ENCODE measurements at places on chromosomes 2 and 18.

DNA sequence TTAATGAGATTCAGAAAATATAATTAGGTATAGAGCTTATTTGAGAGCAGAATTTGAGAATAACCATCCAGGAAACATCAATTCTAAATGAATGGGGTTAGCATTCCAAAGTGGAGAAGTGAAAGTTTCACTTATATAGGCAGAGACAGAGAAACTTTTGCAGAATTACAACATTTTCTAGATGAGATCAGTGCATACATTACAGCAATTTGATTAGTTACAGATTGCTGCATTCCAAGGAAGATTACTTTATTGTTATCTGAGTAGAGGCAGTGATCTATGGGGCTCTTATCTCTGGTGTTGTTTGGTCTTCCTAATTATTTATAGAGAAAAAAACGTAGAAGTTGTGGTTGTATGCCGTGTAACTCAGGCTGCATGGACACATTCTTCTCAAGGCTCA, 373.8 kb upstream of the SYT4 start:
- DNase-seq = no peak

GRCh38 chr2:65487404-65487803, 55.0 kb upstream of the SPRED2 start:
- no peak for DNase-seq

DNA sequence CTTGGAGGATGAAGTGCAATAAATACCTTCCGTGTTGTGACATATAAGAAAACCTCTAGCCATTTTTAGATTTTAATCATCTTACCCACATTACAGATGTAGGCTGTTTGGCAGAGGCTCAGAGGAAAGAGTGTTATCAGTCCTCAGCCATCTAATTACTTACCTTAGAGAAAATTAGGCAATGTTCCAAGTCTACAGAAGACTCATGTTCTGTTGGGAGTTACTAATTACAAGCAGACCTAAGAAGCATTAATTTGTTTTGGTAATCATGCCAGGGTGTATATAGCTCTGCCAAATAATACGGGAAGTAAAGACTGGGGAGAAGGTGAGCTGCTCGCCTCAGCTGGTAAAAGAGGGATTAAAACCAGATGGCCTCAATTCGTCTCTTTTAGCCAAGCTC, 125.8 kb upstream of the PGAP1 start:
- no peak for DNase-seq

DNA sequence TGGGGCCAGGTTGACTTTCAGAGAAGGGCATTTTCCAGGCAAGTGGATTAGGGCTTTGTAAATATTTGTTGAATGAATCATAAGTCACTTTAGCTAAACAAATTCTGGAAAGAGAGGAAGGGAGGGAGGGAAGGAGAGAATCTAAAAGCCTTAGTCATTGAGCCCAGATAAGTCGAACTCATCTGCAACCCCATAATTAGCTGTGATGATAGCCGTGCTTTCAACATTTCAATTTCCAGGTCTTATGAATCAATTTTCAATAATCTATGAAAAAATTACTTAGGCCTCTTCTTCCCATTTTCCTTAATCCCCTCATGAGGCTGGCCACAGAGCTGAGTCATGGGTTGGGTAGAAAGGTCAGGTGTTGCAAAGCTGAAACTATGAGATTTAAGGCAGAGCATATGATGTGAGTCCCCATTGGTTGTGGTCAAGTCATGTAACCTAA, 111.9 kb upstream of the MAPRE2 start:
- peak; percentile 51 for DNase-seq

GRCh38 chr2:85601771-85602475, 575 bp downstream of the TMEM150A start:
- DNase-seq = peak; percentile 60

- peak; percentile 15 for DNase-seq
Measured at GRCh38 chr2:113104054-113104611, 23.3 kb upstream of the IL1RN start.

DNA sequence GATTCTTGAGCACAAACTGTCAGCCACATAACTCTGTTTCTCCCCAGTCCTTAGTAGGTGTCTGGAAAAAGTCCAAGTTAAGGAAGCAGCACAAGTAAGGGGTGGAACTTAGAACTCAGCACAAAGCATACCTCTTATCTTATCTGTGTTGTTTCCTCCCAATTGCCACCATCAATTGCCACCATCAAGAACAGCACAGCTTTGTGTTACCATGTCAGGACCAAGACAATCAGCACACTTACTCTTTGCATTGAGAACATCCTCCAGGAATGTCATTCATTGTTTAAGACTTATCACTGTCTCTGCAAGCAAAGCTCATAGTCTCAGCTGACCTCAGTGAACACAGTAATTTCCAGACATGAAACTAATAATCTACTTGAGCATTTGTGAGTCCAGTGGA, 212.7 kb upstream of the FSHR start:
- DNase-seq = no peak

DNA sequence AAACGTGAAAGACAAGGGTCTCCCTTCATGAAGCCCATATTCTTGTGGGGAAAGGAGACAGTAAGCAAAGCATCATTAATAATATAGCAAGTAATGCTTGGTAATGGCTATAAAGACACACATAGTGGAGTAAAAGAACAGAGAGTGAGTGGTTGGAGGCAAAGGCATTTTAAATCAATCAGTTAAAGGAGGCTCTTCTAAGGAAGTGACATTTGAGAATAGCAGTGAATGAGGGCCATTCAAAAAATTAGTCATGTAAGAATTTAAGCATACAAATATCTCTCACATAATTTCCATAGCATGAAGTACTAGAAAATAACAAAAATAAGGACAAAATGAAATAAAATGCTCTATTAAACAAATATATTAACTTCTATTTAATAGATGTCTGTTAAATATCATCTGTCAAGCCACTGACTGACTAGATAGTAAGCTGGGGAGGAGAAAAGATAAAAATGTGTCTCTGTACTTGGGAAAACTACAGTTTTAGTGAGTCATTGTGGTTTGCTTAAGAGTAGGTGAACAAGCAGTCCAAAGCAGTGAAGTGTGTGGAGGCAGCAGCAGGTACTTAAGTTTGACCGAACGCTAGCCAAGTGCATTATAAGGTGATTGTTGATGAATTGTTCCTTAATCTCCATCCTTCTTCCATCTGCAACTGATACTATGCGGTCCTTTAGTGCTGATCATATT, 160.1 kb downstream of the PARD3B start:
- no peak for DNase-seq

- DNase-seq = no peak
Measured at GRCh38 chr2:98759827-98760625, 29.1 kb upstream of the MGAT4A start.

DNA sequence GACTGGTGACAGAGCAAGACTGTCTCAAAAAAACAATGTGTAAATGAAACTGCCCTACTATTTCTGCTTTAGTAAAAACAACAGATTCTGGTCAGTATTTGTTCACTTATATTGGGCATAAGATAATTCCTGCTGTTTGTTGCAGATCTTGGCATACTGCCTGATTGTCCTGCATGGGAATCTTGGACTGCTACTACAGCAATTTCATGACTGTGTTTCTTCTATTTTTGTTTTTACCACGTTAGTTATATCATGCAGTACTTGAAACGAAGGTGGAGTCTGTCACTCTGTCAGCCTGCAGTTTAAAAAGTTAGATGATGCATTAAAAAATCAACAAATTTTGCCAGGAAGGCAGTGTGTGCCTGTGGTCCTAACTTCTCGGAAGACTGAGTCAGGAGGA, 14.2 kb upstream of the CLASP1 start:
- DNase-seq = no peak

GRCh38 chr18:59049721-59050660, 89.7 kb upstream of the SEC11C start:
- no peak for DNase-seq

GRCh38 chr2:224946895-224947294, 95.4 kb downstream of the DOCK10 start:
- peak; percentile 81 for DNase-seq

GRCh38 chr18:44051026-44051425, 629.7 kb upstream of the SETBP1 start:
- DNase-seq = no peak

DNA sequence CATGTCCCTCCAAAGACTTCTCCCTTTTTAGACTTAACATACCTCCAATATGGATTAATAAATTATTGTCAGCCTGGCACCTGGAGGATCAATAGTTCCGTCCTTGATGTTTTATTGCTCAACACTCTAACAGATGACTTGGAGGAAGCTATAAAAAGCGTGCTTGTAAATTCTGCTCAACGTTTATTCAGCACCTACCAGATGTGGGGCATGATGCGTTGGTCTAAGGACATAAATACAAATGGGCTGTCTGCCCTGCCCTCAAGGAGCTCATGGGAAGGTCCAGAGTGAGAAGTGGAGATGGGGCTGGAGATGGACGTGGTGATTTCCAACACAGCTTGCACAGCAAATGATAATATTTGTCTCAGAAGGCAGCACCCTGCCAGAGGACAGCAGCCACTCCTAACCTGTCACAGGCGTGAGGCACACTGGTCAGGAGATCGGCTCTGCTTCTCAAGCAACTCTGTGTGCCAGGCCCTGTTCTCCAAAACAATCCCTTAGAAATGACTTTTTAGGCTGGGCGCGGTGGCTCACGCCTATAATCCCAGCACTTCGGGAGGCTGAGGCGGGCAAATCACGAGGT, 25.5 kb upstream of the ZCCHC2 start:
- no peak for DNase-seq

DNA sequence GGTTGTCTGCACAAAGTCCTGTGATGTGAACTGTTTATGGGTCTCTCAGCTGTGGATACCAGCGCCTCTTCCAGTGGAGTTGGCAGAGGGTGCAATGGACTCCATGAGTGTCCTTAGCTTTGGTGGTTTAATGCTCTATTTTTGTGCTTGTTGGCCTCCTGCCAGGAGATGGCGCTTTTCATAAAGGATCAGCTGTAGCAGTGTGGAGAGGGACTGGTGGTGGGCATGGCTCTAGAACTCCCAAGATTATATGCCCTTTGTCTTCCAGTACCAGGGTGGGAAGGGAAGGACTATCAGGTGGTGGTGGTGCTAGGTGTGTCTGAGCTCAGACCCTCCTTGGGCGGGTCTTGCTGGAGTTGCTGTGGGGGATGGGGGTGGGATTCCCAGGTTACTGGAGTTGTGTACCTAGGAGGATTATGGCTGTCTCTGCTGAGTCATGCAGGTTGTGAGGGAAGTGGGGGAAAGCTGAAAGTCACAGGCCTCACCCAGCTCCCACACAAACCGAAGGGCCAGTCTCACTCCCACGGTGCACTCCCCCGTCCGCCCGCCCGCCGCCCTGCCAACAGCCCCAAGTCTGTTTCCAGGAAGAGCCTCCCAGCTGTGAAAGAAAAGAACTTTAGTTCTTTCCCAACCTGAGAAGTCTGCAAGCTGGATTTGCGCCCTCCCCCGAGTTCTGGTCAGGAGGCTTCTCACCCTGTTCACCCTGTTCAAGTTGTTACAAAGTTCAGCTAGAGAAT, 108.1 kb downstream of the MARCO start:
- no peak for DNase-seq

- DNase-seq = no peak
Measured at GRCh38 chr2:149782572-149782971, 195.0 kb upstream of the MMADHC start.

GRCh38 chr18:44869533-44869932, 188.8 kb downstream of the SETBP1 start:
- no peak for DNase-seq

- no peak for DNase-seq
Measured at GRCh38 chr18:78099979-78100588, 850.4 kb downstream of the GALR1 start.

DNA sequence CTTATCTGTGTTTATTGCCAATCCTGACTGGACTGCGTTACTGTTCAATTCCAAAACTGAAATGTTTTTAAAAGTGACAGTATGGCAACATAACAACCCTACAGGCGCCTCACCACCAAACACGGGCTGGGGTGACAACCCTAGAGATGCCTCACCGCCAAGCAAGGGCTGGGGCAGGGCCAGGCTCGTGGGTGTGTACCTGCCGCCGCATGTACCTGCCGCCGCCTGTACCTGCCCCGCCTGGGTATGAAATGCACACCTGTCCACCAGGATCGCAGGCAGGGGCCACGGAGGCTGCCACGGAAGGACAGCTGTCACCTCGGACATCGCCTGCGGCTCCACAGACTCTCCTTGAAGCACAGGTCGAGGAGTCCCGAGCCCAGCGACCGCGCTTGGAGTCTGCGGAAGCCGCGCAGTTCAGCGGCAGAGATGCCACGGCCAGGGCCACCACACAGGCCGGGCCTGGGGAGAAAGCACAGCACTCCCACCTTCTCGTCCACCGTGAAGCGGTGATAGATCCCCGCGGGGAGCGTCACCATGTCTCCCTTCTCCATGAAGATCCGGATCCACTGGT, 18.9 kb downstream of the ADI1 start:
- no peak for DNase-seq

DNA sequence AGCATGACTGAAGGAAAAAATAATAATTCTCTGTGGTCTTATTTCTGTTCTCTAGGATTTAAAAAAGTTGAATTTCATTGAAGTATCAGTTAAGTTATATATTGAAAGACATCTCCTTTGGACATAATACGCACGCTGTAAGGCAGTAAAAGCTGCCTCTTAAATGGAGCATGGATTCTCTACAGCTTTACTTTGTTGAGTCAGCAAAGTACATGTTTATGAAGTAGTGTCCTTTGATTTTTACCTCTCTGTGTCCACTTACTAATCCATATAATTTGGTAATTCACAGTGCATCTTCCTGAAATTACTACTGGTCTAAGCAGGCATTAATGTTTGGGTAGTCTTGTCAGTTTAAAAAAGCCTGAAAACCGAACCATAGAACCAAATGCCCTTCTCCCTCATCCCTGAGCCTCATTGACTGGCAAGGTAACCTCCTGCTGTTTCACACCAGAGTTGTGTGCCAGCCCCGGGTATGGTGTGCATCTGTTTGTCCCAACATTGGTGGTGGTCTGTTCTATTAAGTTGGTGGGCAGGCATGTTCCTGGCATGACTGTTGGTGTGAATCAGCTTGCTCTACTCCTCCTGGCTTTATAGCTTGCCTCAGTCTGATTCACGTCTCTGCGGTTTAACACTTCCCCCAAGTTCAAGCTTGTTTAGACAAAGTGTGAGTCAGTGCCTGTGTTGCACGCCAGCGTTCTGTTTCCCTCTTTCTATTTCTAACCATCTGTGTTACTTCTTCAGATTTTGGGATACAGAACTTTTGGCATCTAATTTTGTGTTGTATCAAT, 71.0 kb upstream of the ITM2C start:
- DNase-seq = peak; percentile 98

GRCh38 chr2:44299635-44300034, 24.4 kb downstream of the SLC3A1 start:
- no peak for DNase-seq

- no peak for DNase-seq
Measured at GRCh38 chr2:174773215-174773614, 8.9 kb upstream of the CHRNA1 start.

GRCh38 chr2:113200736-113201490, 27.1 kb downstream of the PSD4 start:
- no peak for DNase-seq

GRCh38 chr2:146523196-146523595, 1321.6 kb upstream of the ACVR2A start:
- peak; percentile 1 for DNase-seq

Measured in AG10803 (cell line).